ENCODE measurements at places on chromosomes 11 and 22.

DNA sequence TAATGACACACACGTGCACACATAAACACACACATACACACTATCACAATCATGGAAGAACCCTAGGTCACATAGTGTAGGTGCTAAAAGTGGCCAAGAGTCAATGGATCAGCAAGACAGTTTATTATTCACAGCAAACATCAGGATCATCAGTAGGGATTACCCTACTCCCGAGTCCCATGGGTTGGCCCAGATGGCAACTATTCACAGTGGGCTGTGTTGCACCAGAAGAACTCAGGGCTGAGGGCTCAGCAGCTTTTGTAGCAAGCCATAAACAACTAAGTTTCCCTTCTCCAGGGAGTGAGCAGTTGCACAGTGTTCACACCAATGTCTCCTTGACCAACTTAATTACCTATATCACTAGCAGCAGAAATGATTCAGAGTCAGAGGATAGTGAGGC is 20.8 kb downstream of the PRDM11 start:
- DNase-seq, result no peak

GRCh38 chr11:48087974-48088681 is 107.8 kb downstream of the PTPRJ start:
- no peak for DNase-seq

DNA sequence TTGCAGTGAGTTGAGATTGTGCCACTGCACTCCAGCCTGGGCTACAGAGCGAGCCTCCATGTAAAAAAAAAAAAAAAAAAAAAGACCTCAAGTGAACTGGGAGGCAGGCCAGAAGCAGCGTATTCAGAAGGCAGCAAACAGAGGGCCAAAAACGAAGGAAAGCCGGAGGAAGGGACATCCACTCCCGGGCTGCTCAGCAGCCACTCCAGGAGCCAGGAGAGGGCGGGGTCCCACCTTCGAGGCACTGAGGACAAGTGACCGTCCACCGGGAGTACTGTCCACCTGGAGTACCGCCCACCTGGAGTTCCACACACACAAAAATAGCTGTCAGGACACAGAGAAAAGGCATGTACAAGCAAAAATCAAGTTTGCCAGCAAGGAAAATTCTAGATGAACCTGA is 5.5 kb downstream of the TOLLIP start:
- DNase-seq, result peak; percentile 21

- DNase-seq, result peak; percentile 71
These were observed 20.2 kb downstream of the FADS3 start for GRCh38 chr11:61871158-61871597.

DNA sequence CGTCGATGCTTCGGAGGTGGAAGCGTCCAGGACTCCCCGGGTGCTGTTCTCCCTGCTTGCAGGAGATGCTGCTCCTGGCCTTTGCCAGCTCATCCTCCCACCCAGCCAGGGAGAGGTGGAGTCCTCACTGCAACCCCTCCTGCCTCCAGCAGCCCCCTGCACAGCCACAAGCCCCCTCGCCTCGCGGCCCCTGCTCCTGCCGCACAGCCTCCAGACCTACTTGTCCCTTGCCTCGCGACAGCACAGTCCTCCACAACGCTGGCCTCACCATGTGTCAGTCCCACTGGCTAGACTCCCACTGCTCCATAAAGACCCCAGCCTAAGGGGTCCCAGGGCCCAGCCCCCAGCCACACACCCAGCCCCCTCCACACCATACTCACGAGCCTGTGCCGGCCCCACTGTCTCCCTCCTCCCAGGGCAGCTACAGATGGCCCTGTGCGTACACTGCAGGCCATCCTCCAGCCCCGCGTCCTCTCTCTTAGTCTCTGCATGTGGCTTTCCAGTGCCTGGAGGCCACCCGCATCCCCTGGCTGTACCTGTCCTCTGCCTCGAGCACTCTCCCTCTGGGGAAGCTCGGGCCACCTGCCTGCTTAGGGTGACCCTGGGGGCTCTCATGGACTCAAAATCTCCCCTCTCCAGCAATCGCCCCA is 91.5 kb downstream of the CELSR1 start:
- no peak for DNase-seq

GRCh38 chr11:6377902-6378639 is 12.2 kb upstream of the SMPD1 start:
- no peak for DNase-seq

DNA sequence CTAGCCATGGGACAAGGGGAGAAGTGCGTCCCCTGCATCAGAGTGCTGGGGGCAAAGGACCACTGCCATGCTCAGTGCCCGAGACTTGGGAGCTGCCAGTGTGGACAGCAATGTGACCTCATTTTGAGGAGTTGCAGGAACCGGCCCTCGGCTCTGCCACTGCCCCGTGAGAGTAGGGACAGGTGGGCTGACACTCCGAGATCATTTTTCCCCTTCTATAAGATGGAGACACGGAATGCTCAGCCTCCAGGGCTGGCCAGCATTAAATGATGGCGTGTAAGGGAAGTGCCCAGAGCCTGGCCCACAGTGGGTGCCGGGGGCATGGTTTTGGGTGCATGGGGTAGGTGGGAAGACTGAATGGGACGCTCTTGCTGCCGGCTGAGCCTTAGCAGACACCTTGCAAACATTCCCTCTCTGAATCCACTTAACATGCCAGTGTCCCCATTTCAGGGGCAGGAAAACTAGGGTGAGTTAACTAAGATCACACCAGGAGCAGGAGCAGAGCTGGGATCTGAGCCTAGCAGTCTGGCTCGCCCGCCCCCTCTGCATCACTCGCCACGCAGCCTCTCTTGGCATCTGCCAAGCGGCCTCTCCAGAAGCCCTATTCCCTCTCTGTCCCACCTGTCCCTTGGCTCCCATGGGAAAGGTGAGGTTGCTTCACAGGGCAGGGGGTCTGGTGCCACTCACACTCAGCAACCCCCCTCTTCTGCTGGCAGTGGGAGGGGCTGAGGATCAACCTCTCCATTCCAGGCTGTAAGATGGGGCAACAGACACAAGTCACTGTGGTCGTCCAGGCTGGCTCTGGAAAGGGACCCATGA is 13.6 kb downstream of the NPTXR start:
- DNase-seq, result no peak

GRCh38 chr22:24178502-24179440 is 2.5 kb upstream of the SUSD2 start:
- no peak for DNase-seq

- DNase-seq, result no peak
These were observed 1.2 kb downstream of the CYTH4 start for GRCh38 chr22:37283393-37283937.

GRCh38 chr22:21937821-21938070 is 14.9 kb downstream of the PPM1F start:
- DNase-seq, result peak; percentile 91

DNA sequence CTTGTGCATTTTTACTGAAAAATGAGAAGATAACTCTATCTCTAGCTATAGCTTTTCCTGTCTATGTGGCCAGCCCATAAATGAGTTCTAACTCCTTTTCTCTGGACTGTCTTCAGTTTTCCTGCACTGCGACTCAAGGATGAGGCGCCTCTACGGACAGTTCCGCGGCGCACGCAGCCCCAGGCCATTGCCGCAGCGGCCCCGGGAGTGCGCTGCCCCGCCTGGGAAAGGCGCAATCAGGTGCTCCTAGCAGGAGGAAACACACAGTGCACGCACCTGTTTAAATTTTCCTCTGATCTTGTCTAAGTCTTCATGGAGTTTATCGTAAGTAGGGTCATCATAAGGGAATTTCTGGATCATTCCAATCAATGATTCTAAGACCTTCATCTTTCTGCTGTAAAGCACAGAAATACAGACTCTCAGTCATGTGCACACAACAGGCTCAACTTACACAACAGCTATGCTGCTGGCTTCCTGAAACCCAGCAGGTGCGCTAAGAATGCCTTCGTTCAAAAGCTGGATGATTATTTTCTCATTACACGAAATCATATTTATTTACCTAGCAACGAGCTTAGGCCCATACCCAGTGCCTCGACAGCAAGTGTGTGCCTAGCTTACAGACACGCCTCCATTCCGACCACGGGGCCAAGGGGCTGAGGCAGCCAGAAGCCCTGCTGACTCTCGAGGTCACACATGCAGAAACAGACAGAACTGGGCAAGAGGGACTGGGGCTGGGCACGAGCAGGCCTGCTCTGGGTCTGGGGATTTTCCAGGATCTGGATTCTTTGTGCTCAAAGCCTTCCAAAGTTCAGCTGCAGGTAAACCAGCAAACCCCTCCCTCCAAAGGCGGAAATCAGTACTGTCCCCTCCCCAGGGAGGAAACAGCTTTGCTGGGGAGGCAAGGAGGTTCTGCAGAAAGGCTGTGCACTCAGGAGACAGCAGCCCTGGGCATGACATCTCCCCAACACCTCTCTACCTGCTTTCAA is 7.2 kb downstream of the LTO1 start:
- no peak for DNase-seq

GRCh38 chr11:110921742-110922521 is 209.7 kb upstream of the ARHGAP20 start:
- peak; percentile 51 for DNase-seq

DNA sequence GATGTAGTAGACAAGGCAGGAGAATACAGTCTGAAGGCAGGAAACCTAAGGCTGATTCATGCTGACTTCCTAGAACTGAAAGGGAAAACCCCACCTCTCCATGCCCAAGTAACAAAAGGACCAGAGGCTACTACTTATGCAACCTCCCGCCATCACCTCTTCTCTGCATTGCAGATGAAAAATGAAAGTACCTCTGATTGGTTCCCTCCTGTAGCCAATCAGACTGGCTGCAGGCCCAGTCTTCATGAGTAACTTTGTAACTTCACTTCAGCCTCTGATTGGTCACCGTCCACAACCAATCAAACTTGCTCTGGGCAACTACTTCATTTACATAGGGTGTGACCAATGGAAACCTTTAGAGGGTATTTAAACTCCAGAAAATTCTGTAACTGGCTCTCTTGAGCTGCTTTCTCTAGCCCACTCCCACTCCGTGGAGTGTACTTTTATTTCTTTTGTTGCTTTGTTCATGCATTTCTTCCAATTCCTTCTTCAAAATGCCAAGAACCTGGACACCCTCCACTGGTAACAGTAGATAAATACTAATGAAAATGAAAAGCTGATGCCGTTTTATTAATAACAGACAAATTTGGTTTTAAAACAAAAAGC is 5.2 kb upstream of the MAP6 start:
- DNase-seq, result peak; percentile 75

GRCh38 chr11:116828632-116829524 is 829 bp upstream of the APOC3 start:
- no peak for DNase-seq

DNA sequence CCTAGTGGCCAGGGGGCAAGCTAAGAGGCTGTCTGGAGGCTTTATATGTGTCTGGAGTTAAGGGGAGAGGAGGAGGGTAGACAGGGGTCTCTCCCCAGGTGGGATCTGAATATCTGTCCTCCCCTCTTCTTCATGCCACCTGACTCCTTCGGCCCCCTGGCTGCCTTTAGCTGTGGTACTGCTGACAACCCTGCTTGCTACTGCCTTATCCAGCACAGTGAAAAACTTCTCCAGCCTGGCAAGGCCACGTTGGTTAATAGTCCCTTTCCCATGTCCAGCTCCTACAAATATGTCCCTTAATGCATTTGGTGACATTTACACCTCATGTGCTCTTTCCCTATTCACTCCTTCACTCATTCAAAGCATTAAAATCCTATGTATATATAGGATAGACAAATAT is 42.4 kb upstream of the NNMT start:
- no peak for DNase-seq

GRCh38 chr11:73430326-73430725 is 54.1 kb downstream of the RELT start:
- DNase-seq, result no peak

DNA sequence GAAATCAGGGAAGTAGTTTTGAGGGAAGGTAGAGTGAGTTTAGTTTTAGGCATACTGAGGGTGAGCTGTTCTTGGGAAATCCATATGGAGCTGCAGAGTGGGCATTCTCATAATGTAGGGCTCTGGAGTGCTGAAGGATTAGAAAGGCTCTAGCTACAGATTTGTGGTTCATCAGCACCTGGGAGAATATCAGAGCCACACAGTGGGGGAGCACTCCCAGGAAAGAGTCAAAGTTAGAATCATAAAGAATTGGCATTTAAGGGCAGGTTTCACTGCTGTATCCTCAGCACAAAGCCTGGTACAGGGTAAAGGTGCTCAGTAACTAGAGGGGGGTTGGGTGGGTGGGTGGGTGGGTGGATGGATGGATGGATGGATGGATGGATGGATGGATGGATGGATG is 52.5 kb downstream of the SLN start:
- no peak for DNase-seq

DNA sequence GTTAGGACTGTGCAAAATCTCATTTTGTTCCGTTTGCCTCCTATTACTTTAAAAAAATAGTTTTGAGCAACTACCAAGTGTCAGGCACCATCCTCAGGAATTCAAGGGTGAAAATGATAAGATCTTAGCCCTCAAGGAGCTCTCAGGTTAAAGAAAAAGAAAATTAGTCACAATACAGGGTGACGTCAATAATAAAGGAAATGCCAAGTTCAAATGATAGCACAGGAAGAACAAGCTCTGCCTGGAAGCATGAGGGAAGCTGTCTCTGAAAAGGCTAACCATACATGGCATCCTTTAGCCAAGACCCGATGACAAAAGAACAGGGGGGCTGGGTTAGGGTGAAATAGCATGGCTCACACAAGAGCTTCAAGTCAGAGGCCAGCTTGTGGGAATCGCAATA is 11.1 kb upstream of the MPZL2 start:
- DNase-seq, result peak; percentile 6

DNA sequence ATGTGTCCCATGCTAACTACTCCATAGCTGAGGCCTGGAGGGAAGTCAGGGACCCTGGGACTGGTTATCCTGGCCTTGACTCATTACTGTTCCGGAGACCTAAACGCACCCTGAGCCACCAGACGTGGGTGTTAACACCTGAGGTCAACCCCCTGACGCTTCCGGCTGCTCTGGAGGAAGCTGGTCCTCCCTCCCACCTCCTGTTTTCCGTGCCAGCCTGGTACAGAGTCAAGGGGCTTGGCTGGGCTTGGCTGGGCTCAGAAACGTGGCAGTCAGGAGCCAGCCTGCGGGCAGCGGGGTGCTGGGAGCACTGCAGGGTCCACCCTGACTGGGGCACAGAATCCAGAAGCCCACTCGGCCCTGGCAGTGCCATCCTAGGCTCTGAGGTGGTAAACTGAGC is 2.6 kb downstream of the TMPRSS4 start:
- DNase-seq, result no peak

- no peak for DNase-seq
These were observed 8.5 kb upstream of the ME3 start for GRCh38 chr11:86680716-86681482.

- no peak for DNase-seq
These were observed 349 bp downstream of the TSSC4 start for GRCh38 chr11:2400762-2401435.

DNA sequence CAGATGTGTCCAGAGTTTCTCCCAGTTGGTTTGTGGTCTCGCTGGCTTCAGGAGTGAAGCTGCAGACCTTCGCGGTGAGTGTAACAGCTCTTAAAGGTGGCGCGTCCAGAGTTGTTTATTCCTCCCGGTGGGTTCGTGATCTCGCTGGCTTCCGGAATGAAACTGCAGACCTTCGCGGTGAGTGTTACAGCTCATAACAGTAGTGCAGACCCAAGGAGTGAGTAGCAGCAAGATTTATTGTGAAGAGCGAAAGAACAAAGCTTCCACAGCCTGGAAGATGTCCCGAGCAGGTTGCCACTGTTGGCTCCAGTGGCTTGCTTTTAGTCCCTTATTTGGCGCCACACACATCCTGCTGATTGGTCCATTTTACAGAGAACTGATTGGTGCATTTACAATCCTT is 1.8 kb upstream of the PGA3 start:
- DNase-seq, result no peak

Measured in fibroblast of mammary gland (primary cell).